ENCODE measurements at places on chromosomes 1 and 21.
A peak's percentile ranks its signal among the peaks of the same experiment; 100 is the strongest.

DNA sequence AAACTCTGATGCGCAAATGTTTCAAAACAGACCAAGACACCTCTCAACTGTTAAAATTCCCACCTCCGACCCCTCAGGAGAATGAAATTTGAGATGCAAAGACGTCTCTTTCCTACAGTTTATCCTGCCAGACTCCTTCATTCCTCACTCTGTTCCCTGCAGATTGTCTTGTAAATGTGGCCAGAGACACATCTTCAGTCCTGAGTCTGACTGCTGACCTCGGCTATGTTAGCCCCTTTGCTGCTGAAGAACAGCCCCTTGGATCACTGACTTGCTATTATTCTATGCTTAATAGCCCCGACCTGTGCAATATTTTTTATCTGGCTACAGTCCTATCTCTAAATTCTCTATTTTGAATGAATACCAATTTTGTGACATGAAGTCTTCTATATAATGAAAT lies 16.6 kb upstream of the ESRRG start:
- peak; percentile 19 for DNase-seq

DNA sequence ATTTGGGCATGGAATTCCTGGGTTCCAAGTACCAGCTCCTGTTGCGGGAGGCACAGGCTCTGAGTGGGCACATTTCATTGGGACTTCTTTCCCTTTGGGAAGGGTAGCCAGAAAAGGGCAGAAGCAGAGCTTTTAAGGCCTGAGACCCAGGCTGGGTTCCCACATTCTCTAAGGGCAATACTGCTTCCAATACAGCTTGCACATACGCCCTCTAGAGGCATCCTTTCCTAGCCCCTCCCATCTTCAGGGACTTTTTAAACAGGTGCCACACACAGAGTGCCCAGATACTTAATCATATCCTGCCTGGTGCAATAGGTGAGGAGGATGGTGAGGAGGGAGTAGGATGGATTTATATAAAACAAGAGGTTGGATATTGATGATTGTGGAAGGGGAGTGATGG lies 5.7 kb downstream of the GPR88 start:
- peak; percentile 70 for DNase-seq

DNA sequence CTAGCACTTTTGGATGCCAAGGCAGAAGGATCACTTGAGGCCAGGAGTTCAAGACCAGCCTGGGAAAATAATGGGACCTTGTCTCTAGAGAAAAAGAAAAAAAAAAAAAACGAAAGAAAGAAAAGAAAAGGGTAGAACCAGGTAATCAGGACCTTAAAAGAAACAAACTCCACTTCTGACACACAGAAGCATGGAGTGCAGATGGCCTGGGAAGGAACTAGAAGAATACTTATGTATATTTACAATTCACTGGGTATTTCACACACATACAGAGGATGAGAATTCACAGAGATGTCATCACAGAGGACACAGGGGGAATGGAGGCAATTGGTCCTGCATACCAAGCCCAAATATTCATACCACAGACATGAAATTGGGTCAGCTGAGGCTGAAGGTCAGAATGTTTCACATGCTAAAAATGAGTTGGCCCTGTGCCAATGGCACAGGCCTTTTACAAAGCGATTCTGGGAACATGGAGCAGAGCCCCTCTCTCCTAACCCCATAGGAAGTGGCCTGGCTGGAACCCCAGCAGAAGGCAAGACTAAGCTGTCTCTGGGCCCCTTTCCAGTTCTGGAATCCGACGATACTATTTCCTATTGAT lies 4.4 kb downstream of the B4GALT3 start:
- no peak for DNase-seq

DNA sequence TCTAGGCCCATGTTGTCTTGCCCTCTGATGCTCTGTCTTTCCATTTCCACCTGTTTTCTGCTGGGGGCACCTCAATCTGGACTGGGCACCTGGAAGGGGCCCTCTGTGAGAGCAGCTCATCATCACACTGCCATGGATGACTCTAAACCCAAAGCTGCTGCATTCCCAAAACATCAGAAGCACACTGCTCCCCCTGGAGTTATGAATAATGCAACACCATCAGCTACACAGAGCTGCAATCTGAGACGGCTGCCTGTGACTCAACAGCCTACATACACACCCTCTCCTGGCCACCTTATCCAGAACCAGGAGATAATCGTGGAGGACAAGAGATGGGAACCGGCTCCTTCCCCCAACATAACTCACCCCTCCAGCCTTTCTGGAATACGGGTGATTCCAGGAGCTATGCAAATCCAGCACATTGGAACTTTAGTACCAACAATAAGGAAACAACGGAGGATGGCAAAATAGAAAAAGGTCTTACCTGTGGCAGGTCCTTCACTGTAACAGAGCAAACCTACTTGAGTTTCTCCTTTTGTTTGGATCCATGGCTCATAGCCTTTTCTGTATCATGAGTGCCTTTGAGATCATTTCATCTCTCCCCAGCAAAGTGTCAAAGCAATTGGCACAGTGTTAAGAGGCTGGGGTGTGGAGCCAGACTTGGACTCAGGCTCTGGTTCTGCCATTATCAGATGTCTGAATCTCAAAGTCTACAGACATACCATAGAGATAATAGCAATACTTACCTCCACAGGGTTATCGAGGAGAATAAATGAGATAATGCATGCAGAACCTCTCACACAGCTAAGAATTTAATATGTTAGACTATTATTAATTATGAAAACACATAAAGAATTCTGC lies 29.3 kb downstream of the AK2 start:
- peak; percentile 82 for DNase-seq

DNA sequence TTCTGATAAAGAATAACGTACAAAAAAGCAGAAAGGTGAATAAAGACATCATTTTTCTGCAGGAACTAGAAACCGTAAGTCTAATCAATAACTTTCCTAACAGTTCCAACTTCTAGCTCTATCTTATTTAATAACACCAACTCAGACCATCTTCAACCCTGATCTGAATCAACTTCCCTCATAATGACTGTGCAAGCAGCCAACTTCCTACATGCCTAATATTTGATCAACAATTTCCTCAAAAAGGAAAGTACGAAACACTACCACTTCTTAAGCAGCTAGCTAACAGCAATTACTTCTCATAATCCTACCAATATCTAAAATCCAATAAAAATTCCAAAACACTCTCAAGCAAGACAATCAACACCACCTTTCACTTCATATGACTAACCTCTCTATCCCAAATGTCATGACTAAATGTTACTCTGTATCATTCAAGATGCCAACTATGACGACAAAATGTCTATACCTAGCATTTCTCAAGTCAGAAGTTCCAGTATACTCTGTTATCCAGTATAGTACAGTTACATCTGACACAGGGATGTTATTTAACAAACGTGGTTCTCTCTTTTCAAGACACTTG lies 1.7 kb downstream of the COP1 start:
- DNase-seq, result no peak

DNA sequence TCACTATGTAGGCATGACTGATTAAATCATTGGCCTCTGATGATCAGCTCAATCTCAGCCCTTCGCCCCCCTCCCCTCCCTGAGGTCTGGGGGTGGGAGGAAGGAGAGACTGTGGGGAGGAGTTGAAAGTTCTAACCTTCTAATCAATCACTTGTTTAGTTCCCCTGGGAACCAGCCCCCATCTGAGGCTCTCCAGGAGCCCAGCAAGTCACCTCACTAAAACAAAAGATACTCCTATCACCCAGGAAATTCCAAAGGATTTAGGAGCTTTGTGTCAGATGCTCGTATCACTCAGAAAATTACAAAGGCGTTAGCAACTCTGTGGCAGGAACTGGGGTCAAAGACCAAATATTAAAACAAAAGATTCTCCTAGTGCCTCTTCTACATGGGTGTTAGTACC lies 21.6 kb downstream of the SYF2 start:
- peak; percentile 62 for DNase-seq

GRCh38 chr1:247013391-247013790 lies 5.5 kb upstream of the ZNF695 start:
- no peak for DNase-seq

DNA sequence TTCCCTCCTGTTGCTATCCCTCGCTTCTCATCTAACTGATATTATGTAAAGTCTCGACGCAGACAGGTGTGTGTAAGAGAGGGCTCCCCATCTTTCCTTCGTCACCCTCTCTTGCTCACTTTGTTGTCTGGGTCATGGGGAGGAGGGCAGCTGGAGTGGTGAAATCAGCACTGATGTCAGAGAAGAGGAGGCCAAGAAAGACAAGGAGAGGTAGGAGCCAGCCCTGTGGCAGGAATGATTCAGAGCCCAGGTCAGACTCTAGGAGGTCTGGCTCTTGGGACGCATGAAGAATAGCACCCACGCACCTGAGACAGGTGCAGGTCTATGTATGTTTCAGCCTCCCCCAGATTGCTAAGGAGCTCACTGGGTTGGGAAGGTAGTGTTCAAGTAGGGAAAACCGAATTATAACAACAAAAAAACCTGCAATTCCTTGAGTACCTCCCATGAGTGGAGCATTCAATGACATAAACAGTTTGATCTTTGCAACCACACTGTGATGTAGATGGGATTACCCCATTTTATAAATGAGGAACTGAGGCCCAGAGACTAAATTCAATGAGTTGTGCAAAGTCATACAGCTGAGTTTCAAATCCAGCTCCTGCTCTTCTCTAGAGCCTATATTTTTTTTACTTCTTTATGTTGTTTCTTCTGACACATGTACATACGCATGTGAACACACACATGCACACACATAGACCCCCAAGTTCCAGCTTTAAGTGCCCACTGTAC lies 10.4 kb downstream of the NUAK2 start:
- no peak for DNase-seq

DNA sequence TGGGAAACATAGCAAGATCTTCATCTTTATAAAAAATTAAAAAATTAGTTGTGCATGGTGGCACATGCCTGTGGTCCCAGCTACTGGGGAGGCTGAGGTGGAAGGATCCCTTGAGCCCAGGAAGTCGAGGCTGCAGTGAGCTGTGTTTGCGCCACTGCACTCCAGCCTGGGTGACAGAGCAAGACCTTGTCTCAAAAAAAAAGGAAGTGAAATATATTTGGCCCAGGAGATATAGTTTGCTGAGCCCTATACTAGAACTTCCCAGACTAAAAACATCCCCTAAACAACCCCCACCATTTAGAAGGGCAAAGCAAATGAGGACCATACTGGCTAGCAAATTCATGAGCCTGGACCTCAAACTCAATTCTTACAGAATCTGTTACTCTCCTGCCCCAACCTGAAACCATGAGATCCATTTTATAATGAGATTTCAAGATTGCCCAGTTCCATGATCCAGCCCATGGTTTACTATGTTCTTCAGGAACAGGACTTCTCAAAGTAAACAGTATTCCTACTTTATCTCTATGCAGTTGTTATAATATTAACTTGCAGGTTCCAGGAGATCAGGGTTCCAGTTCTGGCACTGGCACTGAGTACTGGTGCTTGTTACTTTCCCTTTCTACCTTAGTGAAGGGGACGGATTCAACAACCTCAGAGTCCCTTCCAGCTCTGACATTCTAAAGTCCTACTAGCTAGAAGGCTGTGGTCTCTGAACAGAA lies 48.9 kb upstream of the TADA1 start:
- no peak for DNase-seq

GRCh38 chr21:46347791-46348381 lies 23.9 kb downstream of the PCNT start:
- no peak for DNase-seq

DNA sequence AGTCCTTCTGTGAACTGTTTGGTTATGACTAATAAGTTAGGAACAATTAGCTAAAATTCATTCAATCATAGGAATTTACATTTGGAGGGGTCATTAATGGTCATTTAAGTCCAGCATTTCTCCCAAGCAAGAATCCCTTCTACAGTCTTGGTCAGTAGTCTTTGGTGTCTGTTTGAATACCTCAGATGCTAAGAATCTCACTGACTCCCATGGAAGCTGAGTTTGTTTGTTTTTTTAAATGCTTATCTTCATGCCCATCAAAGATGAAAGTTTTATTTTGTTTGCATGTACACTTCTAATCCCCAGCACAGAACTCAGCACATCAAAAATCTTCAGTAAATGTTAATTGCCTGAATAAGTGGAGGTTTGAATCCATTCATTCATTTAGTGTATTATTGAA lies 41.3 kb upstream of the SLC44A3 start:
- no peak for DNase-seq

DNA sequence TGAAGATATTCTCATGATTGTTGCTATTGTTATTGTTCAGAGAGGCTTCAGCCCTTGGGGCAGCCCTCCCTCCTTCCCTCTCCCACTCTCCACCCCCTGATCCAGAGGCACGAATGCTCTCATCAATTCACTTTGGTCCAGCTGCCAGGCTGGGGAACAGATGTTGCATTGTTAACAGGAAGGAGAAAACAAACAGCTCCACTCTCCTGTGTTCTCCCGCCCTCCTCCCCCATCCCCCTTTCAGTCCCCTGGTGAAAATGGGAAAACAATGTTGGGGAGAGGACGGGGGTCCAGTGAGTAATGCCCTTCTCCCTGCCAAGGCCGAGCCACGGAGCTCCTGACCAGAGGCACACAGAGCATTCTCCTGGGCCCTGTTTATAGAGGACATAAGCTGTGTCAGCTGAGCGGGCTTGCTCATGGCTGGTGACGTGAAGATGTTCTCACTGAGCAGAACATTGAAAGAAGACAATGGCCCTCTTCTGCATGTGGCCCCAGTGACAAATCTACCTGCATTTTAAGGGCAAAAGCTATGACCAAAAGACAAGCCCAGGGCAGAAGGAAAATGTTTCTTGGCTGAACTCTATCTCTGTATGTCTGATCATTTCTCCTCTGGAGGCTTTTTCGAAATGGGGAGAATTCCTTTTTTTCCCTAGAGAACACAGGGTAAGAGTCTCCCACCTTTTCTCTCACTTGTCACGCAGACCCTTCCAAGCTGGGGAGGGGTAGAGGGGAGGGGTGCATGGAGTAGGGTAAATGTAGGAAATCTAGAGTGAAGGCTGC lies 111.7 kb downstream of the GLUL start:
- DNase-seq, result peak; percentile 47

DNA sequence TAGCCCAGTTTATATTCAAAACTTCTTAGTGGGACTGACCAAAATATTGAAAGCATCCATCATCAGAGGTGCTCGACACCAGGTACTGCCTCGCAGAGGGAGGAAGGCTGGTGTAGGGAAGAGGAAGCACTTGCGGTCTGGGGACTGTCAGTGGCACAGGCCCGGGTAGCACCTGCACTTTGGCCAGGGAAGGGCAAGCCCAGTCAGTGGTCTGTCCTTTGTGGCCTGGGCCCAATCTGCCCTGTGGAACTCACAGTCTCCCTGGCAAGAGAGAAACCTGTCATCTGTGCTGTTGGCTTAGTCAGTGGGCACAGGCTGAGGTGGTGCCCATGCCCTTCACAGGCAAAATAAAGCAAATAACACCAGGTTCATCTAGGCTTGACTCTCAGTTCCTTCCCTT lies 77.4 kb downstream of the SYT6 start:
- DNase-seq, result no peak

DNA sequence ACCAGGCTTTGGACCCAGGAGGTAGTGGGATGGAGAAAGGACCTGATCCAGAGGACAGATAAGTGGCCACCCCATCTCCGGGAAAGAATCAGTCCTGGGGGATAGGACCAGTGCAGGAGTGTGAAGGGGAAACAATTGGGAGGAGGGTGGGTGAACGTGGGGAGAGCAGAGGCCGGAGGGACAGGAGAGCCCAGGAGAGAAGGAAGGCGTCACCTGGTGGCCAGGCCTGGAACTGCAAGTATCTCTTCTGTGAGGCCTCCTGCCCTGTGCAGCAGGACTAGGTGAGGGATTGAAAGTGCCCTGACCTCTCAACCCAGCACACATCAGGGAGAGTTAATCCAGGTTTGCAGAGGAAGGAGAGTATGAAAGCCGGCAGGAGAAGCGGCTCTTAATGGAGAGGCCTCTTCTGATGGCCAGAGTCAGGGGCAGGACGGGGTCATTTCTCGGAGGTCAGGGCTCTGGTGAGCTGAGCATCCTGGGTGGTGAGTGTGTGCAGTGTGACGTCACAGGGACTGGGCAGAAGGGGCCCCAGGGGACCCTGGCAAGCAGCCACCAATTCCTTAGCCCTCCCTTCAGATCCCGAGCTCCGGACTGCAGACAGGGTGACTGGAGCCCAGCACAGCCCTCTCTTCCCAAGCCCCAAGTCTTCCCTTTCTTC lies 9.2 kb upstream of the LAD1 start:
- DNase-seq, result peak; percentile 83
